ENCODE measurements at places on chromosomes 1 and 21.

- no peak for DNase-seq
Observed at GRCh38 chr21:38950435-38951094, 144.8 kb downstream of the ETS2 start.

GRCh38 chr1:70864302-70864701 lies 183.3 kb downstream of the PTGER3 start:
- no peak for DNase-seq

DNA sequence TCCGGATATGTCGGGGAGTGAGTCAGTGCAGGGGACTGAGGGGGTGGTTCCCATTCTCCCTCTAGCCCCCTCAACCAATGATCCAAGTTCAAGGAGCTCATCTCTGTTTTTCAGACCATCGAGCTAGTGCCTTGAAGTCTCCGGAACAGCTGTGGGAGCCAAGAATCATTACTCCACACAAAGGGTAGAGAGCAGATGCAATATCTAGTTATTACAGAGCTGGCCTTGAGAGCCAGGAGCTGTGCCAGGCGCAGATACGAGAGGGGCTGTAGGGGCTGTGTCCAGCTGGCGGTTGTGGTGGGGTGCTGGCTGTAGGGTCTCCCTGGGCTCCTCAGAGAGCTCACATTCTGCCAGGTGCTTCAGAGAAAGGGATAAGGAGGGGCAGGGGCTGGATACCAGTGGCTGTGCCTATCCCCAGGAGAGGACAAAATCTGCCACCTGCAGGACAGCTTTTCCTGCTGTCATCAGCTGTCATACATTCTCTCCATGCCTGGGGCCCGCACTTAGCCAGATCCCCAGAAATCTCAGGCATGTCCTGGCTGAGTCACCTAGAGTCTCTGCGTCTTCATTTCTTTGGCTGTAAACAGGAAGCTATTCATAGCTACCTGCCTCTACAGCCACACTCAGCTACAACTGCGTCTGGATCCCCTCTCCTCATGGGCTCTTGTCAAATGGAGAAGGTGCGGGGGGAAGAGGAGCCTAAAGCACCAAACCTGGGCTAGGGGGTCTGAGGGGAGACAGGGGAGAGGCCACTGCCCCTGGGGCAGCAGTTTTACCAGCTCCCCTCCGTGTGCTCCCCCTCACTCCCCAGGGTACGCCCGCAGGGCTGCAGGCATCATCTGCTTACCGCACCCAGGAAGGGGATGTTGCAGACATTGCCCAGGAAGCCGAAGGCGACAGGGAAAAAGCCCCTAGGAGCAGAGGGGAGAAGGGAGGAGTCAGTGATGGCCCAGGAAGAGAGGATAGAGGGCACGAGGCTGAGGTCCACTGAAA lies 2.4 kb upstream of the KISS1 start:
- no peak for DNase-seq

- no peak for DNase-seq
Observed at GRCh38 chr1:33844166-33844565, 19.7 kb upstream of the HMGB4 start.

GRCh38 chr1:224594360-224594759 lies 21.8 kb upstream of the CNIH3 start:
- DNase-seq = no peak

GRCh38 chr21:35491920-35492678 lies 443.0 kb upstream of the RUNX1 start:
- DNase-seq = no peak

- no peak for DNase-seq
Observed at GRCh38 chr1:38527373-38527966, 332.1 kb downstream of the RRAGC start.

- no peak for DNase-seq
Observed at GRCh38 chr1:165974598-165975131, 147.3 kb downstream of the UCK2 start.

DNA sequence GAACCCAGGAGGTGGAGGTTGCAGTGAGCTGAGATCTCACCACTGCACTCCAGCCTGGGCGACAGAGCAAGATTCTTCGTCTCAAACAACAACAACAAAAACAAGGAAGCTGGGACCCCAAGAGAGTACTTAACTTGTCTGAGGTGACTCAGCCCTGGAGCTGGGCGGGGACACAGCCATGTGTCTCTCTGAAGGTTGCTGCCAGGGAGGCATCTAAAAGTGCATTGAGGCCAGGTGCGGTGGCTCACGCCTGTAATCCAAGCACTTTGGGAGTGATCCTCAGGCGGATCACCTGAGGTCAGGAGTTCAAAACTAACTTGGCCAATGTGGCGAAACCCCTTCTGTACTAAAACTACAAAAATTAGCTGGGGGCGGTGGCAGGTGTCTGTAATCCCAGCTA lies 7.7 kb downstream of the IFI6 start:
- no peak for DNase-seq

DNA sequence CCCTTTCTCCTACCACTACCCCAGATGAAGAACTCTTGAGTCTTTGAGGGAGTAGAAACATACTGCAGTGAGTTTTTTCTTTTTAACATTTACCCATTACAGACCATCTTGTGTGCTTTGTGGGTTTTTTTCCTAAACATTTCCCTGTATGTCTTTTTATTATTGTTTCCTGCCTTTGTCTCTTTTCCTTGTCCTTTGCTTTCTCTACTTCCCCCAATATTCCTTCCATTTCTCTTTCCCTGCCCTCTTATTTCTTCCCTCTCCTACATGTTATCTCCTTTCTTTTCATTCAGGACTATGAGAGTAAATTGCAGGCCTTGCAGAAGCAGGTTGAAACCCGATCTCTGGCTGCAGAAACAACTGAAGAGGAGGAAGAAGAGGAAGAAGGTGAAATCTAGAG lies 79.1 kb upstream of the PGD start:
- no peak for DNase-seq

GRCh38 chr1:2640626-2641025 lies 7.8 kb upstream of the MMEL1 start:
- no peak for DNase-seq

- DNase-seq = peak; percentile 45
Observed at GRCh38 chr1:236978740-236979139, 25.5 kb downstream of the MT1HL1 start.

DNA sequence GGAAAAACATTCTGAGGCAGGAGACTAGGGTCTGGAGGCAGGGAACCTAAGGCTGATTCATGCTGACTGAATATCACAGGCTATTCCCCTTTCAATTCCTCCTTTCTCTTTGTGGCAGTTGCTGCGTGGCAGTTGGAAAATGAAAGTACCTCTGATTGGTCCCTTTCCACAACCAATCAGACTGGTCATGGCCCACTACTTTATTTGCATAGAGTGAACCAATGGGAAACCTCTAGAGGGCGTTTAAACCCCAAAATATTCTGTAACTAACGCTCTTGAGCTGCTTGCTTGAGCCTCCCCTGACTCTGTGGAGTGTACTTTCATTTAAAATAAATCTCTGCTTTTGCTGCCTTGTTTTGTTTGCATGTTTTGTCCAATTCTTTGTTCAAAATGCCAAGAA lies 27.7 kb upstream of the VN1R5 start:
- DNase-seq = no peak

GRCh38 chr1:184471686-184472085 lies 84.9 kb downstream of the C1orf21 start:
- no peak for DNase-seq

DNA sequence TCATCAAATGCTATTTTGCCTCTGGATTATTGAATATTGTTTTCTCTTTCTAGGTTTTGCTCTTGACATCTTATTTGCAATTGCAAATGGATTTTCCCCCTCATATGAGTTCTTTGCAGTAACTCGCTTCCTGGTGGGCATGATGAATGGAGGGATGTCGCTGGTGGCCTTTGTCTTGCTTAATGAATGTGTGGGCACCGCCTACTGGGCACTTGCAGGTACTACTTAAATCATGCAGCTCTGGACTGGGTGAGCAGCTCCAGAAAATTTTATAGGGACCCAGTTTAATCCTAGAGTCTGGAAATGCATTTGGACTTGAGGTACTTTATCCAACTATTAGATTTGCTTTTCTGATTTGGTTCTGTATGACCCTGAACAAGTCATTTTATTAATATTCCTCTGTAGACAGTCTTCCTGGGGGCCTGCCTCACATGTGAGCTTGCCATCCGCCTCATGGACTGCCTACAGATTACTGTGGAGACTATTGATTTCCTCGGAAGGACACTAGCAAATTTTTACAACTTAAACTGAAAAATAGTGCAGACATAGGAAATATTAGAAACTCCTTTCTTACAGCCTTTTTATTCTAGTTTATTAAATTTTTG lies 44.5 kb downstream of the SLC22A15 start:
- DNase-seq = peak; percentile 76

DNA sequence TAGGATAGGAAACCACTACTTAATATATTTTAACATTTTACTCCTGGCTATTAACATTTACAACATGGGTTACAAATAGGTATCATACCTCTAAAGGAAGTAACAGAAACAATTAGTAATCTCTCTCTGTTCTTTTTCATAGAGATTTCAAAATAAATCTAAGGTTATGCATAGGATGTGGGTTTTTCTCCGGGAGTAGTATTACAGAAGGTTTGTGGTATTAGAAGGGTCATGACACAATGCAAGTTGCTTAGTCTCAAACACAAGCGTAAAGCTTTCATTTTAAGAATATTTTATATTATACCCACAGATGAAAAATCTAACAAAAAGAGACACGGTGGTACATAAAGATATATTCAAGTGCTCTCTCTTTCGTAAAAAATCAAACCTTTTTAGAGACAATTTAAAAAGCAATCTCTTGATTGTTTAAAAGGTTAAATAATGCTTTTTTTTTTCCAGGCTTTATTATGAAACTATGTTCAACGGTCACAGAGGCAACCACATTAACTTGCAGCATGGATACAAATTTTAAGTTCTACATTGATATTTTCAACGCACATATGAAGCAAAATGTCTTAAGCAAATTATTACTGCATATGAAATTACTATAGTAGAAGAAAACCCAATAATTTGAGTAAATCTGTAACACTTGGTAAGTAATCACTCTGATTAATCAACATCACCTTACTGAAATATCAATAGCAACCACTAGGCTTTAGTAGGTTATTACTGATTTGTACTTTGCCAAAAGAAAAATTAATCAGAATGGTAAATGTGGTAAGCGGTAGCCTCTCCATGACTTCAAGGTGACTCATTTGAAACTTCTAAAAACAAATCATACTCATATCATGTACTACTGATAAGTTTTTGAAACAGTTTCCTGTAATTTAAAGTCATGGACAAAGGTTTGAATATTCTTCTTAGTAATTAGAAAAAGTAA lies 97.4 kb upstream of the GFI1 start:
- no peak for DNase-seq

GRCh38 chr1:91036894-91037829 lies 15.3 kb upstream of the ZNF644 start:
- no peak for DNase-seq

GRCh38 chr1:1960480-1961196 lies 41.6 kb upstream of the TMEM52 start:
- no peak for DNase-seq

GRCh38 chr1:183810756-183811544 lies 6.0 kb downstream of the RGL1 start:
- no peak for DNase-seq

DNA sequence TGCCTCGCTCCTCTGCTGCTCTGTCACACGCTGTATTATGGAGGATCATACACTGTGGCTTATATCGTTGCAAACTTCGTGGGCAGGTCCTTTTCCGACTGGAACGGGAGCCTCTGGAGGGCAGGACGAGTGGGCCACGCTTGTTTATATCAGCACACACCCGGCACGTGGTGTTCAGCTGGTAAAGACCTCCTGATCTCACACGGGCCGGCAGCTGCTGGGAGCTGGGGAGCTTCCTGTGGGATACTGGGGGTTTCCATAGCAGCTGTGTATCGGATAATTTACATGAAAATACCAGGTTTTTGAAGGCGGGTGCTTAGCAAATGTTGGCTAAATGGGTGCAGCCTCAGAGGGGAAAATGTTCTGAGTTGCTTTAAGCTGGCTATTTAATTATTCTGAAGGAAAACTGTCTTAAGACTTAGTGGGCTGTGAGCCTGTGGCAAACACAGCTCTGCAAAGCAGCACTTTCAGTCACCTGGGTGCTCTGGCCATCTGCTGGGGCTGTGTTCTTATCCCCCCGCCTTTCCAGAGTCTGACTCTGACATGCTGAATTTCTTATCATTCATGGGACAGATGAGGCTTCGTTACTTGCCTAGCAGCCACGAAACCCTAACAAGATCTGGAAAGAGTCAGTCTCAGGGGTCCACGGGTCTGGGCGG lies 103.6 kb upstream of the GCLM start:
- no peak for DNase-seq

DNA sequence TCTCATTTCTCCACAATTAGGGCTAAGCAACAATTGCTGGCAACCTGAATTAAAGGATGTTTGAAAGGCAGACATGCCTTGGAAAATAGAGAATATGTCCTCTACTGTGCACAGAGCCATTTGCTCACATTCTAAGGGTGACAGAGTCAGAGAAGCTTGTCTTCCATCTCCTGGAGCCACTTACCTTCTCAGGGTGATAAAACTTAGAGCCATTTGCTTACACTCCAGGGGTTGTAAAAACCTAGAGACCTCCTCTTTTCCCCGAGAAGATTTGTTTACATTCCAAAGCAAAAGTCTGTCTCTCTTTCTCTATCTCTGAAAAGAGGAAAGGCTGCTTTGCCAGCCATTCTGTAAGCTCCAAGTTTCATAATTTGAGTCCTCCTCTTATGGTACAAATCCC lies 61.3 kb downstream of the LBR start:
- DNase-seq = no peak

DNA sequence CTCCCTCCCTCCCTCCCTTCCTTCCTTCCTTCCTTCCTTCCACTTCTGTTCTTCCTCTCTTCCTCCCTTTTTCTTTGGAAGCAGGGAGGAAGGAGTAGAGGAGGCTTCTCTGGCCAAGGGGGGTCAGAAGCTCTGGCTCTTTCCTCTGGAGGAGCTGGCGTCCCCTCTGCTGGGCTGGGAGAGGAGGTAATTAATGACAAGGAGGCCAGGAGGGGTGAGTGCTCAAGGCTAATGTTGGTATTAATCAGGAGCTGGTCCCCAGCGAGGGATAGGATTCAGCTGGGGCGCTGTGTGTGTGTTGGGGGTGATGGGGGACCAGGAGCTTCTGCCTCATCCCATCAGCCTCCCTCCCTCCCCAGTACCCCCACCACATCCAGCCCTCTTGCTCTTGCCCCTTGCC lies 6.2 kb upstream of the PEAR1 start:
- no peak for DNase-seq

GRCh38 chr1:80113168-80114038 lies 1106.9 kb upstream of the ADGRL4 start:
- no peak for DNase-seq

DNA sequence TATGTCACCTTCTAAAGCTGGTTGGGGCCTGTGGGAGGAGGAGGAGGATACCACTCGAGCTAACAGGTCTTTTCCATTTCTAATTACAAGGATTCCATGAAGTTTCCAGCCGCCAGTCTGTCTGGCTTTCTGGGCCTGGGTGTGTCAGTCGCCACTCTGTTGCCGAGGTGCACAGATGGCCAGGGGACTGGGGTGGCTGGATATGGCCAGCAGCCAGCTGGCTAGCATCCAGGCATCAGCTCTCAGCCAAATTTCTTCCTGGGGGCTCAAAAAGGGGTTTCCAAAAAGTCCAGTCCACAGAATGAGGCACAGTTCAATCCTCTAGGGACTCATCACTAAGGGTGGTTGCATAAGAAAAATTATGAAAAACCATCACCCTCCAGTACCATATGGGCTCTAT lies 32.4 kb downstream of the ITPKB start:
- DNase-seq = no peak
